HuH-7 (cell line): ENCODE measurements at places on chromosomes 1 and 21.

- DNase-seq = no peak
Observed at GRCh38 chr1:167924102-167924501, 10.2 kb upstream of the ADCY10 start.

DNA sequence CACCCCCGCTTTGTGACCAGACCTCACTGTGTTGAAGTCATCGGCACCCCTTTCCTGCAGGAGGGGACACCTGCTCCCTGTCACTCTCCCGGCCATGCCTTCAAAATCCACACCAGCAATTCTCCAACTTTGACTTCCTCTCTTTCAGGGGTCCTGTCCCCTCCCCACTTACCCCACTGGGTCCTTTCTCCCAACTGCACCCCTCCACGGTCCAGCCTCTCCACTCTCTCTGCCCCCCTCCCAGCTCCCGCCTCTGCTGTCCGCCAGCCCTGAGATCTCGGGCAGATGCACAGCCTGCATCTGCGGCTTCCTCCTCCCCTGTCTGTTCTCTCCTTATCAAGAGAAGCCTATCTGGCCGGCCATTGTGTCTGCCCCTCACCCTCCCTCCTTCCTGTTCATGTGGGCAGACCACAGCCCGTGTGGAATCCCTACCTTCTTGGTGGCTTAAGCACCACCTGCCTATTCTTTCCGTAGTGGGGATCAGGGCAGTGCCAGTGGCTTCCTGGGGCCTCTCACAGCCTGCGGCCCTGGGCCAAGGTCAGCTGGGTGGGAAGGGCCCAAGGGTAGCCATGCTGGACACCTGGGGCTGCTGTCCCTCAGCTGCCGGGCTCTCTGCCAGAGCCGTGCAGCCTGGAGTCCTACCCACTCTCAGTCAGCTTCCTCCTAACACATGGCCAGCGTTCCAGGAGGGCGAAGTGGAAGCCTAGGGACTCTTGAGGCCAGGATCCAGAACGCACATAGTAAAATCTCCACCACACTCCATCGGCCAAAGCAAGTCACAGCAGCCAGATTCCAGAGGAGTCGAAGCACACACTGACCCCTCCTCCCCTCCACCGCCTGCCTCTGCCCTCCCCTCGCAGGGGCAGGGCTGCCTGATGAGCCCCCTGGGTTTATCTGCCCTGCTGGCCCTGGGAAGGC lies 5.1 kb upstream of the HES4 start:
- DNase-seq = no peak

DNA sequence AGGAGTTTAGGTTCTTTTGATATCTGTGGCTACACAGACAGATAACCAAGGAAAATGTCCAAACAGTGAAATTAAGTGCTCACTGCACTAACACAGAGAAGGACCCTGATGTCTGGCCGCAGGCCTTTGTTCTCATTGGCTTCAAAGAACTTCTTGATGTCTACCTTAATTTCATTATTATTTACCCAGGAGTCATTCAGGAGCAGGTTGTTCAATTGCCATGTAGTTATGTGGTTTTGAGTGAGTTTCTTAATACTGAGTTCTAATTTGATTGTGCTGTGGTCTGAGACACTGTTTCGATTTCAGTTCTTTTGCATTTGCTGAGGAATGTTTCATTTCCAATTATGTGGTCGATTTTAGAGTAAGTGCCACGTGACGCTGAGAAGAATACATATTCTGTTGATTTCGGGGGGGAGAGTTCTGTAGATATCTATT lies 15.2 kb upstream of the LGALS8 start:
- no peak for DNase-seq

DNA sequence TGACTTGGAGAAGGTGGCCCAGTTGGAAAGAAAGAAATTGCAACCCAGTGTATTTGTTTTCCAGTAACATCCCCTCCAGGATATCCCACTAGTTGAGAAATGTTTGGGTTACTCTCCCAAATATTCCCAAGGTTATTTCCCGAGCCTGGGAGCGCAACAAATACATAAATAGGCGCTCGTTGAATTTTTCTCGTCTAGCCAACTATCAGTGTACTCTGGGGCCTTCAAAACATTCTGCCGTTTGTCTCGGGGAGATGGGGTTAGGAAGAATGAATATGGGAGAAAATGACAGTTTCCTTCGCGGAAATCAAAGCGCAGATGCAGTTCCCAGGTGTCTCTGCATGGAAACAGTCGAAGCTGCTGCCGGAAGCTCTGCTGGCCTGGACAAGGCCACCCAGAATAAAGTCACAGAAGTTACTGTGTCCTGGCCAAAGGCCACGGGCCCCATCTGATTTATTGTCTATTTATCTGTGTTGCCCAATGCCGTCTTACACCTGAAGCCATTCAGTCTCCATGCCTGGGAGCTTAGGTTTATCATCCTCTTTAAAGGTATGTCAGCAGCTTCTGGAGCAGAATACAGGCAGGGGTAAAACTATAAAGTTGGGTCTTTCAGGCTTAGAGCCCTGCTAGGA lies 1.0 kb downstream of the C1orf115 start:
- DNase-seq = peak; percentile 80

- no peak for DNase-seq
Observed at GRCh38 chr1:9888886-9889285, 21.2 kb downstream of the CTNNBIP1 start.

GRCh38 chr1:91944087-91944486 lies 5.1 kb upstream of the BRDT start:
- DNase-seq = no peak

- no peak for DNase-seq
Observed at GRCh38 chr1:231207437-231207836, 33.6 kb upstream of the GNPAT start.

- peak; percentile 37 for DNase-seq
Observed at GRCh38 chr1:39852214-39852791, 31.0 kb downstream of the TRIT1 start.

DNA sequence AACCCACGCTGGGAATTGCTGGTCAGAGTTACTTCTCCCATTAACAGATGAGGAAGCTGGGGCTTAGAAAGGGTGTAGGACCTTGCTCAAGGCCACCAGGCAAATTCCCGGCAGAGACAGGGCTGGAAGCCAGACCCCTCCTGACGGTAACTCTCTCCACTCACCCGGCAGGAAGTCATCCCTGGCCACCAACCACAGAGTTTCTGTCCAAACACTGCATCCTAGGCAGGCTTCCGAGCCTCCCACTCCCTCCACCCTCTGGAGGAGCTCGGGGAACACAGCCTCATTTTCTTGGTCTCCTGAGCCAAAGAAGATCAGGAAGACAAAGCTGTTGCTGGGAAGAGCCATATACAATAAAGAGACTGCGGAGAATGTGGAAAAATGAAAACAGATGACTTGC lies 25.0 kb upstream of the ZNF436 start:
- DNase-seq = no peak

DNA sequence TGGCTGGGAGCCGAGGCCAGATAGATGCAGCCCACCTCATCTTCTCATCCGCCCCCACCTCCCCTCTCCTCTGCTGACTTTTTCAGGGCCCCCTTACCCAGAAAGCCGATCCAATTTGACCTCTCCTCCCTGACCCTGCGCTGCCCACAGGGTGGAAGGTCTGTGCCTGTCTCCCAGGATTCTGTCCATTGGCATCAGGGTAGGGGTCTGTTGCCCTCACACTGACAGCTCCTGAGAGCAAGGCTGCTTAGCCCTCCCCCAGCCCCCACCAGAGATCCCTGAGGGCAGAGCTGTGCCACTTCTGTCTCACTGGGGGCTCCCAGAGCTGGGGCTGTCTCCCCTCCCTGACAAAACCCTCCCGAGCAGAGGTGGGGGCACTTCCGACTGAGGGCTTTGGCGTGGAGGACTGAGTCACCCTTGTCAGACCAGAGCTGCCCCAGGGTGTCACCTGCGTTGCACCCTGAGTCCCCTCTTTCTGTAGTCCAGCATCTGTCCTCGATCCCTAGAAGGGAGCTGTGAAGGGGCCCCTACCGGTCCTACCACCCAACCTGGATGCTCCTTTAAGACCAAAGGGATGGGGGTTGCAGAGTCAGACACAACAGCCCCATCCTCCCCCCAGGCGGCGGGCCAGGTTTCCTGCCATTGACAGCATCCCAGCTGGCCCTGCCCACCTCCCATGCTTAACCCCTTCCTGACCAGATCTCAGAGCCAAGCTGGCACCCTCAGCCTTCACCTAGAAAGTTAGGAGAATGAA lies 2.4 kb upstream of the FAM110D start:
- DNase-seq = no peak

GRCh38 chr1:21121764-21122471 lies 54.8 kb downstream of the EIF4G3 start:
- no peak for DNase-seq

GRCh38 chr21:45123440-45123839 lies 49.1 kb downstream of the ADARB1 start:
- DNase-seq = no peak

DNA sequence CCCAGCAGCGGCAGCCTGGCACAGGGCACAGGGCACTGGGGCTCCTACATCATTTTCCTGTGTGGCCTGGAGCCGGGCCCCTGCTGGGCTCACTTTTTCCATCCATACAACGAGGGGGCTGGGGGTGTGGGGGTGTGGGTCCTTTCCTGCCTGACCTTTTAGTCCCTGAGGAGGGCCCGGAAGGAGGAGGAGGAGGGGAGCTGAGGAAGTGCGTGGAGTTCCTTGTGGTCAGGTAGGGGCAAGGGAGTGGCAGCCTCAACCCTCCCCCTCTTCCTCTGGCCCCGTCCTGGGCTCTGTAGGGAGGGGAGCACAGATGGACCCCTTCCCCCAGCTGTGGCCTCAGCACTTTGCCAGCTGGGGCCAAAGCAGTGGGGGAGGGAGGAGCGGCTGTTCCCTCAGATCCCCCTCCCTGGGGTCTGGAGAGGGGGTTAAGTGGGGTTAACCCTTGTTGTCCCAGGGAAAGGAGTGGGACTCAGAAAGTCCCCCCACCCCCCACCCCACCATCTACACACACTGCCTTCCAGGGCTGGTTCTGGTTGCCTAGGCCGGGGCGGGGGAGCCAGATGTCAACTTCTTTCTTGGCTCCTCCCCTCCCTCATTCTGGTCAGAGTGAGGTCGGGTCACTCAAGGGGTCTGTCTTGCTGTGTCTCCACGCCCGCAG lies 5.7 kb downstream of the NTRK1 start:
- DNase-seq = no peak

DNA sequence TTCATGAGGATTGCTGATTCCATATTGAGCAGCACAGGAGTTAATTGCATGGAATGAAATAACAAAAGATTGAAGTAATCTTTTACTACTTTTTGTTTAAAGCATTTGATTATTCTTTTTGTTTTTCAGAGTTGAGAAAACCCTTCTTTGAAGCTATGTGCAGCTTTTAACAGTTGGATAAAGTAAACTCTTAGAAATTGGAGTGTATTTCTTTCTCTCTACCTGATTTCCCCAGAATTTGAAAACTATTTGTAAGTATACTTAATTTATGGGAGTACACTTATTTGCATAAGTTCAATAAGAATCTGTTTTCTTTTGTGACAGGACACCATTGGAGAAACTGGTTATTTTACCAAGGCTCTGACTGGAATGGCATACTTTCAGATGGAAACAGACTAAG lies 133.6 kb downstream of the TRIM33 start:
- DNase-seq = no peak

- no peak for DNase-seq
Observed at GRCh38 chr1:14626869-14627607, 28.6 kb downstream of the KAZN start.

GRCh38 chr1:200182701-200183100 lies 155.2 kb downstream of the NR5A2 start:
- DNase-seq = no peak

DNA sequence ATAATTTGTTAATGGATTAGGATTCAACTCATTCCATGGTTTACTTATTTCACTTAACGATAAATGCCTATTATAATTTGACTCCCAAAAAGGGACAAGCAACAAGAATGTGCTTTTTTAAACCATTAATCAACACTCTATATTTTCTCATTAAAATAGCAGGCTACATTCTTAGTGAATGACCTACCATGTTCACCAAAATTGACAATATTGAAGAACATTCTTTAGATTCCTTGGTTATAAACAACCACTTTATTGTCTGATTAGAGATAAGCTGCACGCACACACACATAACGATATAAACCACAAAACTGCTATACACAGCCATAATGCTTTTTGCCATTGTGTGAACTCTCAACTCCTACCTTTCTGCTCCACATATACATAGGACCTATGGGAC lies 75.4 kb upstream of the LRRC7 start:
- no peak for DNase-seq

DNA sequence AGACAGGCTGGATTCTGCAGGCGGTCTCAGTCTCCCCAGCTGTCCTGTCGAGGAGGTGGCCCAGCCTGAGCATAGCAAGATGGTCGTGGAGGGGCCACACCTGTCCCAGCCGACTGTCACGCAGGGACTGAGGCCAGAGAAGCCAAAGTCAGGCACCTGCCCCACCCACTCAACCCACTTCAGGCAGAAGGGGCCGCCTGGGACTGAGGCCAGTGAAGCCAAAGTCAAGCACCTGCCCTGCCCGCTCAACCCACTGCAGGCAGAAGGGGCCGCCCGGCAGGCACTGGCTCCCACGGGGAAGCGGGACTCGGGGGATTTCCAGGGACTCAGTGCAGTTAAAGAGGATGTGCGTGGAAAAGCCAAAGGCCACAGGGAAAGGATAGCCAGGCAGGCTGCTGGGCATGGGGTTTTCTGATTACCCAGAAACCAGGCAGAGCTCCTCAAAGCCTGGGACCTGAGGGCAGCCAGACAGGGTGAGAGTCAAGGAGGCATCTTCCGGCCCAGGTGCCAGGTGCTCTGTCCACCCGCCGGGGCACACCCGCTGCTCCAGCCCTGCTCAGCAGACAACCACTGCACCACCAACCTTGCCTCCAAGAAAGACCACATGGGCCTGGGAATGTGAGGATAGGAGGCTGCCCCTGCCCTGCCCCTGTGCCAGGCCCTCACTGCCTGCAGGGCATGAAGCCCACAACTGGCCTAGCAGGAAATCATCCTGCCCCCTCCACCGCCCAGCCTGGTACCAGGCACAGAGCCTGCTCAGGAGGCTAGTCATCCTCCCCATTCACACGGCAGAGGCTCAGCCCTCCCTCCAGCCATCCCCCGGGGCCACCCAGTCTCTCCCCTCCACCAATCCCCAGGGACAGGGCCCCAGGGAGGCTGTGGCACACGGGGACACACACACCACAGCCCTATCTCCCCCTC lies 41.0 kb downstream of the MEGF6 start:
- no peak for DNase-seq

- DNase-seq = no peak
Observed at GRCh38 chr1:216071262-216071661, 352.0 kb downstream of the USH2A start.

- DNase-seq = no peak
Observed at GRCh38 chr1:198641966-198642668, 3.3 kb downstream of the PTPRC start.

DNA sequence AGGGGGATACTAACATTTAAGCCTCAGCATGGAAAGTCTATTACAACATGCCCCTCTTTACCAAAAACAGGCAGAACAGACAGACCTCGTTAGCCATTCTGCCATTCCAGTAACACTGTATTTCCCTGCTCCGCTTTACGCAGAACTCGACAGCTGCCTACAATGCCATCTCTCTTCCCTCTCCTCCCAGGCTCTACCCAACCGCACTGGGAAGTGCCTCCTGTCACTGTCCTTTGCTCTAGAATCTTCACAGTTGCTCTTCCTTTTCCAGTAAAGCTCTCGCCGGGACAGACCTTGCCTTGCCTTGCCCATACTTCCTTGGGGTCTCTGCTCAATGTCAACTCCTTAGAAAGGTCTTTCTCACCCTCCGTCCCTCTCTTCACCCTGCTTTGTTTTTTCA lies 22.8 kb downstream of the COA6 start:
- no peak for DNase-seq
